M059J (cell line): ENCODE measurements at places on chromosomes 5 and 9.

DNA sequence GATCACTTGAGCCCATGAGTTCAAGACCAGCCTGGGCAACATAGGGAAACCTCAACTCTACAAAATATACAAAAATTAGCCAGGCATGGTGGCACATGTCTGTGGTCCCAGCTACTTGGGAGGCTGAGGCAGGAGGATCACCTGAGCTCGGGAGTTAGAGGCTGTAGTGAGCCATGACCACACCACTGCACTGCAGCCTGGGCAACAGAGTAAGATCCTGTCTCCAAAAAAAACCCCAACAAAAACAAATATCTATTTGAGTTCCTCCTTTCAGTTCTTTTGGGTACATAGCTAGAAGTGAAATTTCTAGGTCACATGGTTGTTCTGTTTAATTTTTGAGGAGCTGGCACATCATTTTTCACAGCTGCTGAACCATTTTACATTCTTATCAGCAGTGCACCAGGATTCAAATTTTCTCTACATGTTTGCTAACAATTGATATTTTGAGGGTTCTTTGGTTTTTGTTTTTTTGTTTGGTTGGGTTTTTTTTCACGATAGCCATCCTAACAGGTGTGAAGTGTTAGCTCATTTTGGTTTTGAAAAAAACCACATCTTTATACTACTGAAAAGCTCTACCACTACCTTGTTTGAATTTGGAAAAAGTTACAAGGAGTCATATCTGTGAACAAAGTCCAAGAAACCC, 176.9 kb upstream of the SLC12A2 start:
- DNase-seq, result no peak

GRCh38 chr5:96473155-96473554, 40.1 kb upstream of the PCSK1 start:
- no peak for DNase-seq

DNA sequence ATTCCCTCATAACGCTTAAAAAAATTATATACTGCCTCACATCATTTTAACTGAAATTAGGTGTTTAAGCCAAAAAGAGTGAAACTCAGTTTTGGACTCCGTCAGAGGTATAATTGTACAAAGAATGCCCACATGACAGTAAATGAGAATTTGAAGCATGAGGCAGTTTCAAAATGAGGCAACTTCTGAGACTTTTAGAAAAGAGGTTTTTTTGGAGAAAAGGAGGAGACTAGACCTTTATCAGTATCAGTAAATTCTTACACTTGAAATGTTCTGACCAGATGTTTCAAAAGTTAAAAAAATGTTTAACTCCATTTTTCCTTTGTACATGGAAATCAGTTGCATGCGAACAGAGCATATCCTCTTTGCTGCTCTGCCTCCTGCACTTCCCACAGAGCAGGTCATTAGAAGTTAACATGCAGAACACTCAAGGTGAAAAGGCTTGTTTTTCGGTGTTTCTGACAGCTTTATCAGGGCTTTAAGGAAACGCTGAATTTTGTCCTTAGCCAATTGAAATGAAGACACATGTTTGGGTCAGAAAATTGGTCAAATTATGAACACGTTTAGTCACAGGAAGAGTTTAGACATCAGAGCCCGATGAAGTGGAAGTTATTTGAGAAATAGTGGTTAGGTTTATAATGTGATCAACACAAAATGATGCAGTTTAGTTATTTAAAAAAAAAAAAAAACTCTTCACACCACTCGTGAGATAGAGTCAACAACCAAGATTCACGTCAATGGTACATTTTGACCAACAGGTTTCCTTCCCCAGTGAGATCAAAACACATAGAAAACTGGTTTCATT, 59.5 kb downstream of the PIK3R1 start:
- no peak for DNase-seq

GRCh38 chr9:1875251-1875851, 139.8 kb upstream of the SMARCA2 start:
- DNase-seq, result no peak

- DNase-seq, result peak; percentile 24
Observed at GRCh38 chr5:63916786-63917185, 45.5 kb downstream of the HTR1A start.

- DNase-seq, result no peak
Observed at GRCh38 chr9:32580631-32581300, 7.8 kb upstream of the NDUFB6 start.

- no peak for DNase-seq
Observed at GRCh38 chr5:95600557-95600956, 19.3 kb upstream of the GPR150 start.

DNA sequence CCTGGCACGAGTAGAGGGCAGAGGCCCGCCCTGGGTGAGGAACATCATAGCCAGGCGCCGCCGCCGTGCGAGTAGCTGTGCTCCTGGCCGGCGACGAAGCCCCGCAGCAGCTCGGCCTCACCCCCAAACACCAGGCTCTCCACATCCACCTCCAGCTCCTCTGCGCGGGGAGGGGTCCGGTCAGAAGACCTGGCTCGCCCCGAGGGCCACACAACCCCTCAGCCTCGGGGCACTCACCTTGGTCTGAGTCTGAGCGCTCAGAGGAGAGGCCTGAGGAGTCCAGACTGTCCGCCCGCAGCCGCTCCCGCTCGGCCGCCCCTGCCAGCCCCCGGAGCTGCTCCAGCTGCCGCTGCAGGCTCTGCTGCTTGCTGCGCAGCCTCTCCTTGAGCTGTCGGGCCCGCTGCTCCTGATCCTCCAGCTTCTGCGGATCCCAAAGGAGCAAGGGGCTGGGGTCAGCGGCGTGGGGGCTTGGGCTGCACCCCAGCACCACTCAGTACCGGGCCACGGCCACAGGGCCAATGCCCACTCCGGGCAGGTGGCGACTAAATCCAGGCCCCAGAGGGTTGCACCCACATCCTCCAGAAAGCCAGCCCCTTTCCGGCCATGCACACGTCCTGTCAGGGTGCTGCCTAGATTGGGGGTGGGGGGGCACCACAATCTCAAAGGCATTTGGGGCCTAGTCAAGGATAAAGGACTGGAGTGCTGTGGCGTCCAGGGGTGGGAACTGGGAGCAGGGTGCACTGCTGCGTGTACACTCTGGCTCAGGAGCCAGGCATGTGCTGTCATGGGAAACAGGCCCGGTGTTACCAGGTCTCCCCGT, 3.9 kb downstream of the MXD3 start:
- DNase-seq, result no peak

GRCh38 chr9:102778746-102779145, 216.4 kb upstream of the CYLC2 start:
- no peak for DNase-seq

DNA sequence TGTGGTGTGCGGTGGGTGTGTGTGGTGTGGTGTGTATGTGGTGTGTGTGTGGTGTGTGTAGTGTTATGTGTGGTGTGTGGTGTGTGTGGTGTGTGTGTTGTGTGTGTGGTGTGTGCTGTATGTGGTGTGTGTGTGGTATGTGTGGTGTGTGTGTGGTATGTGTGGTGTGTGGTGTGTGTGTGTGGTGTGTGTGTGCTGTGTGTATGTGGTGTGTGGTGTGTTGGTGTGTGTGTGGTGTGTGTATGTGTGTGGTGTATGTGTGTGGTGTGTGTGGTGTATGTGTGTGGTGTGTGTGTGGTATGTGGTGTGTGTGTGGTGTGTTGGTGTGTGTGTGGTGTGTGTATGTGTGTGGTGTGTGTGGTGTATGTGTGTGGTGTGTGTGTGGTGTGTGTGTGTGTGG, 144.3 kb downstream of the HSD17B3 start:
- DNase-seq, result no peak

DNA sequence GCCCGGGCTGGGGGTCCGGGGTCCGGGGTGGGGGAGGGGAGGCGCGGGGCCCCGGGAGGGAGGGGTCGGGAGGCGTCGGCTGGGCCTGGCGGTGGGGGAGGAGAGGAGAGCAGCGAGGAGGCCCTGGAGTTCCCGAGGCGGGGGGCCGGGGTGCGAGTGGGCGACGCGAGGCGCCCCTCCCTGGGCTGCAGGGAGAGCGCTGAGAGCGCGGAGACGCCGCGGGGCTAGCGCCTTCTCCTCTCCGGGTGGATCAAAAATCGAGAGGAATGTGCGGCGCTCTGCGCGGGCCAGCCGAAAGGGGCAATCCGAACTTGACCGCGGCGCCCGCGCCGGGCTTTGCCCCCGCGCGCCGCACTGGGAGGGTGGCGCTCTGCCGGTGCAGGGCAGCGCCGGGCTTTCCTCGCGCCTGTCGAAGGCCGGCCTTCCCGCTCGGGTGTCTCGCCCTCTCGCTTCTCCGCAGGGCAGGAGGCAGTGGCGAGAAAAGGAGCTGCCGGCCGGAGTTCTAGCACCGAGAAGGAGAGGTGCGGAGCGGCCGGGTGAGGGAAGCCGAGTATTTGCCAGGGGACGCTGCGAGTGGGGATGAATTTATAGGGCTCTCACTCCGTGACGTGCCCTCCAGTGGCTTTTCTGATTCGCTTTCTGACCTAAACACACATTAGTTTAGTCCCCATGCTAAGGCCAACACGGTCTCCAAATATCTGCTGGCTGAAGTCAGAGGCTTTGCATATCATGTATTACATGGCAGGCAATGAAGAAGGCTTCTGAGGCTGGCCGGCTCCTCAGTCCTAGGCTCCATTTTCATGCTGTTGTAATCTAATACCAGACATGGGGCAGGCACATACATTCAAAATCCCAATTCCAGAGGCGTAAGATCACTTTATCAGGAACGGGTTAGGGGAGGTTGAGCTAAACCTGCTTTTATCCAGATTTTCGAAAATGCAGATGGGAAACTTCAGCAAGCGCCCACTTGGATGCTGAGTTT, 503 bp upstream of the GDNF start:
- DNase-seq, result peak; percentile 43
